ENCODE measurements at places on chromosomes 2 and 18. TPM values are rescaled to one million over a fixed set of nuclear protein-coding genes. Genes with fewer than 3 reads are reported as not detected.

PDE1A gene
- 22.1 TPM for polyA plus RNA-seq

CDKL4 gene
- 0.27 TPM for polyA plus RNA-seq

SNED1 gene
- polyA plus RNA-seq: 2.4 TPM

ARHGEF4 gene
- polyA plus RNA-seq: 11.4 TPM

SLC5A6 gene
- polyA plus RNA-seq: 25.8 TPM

PPP1R1C gene
- 1.4 TPM for polyA plus RNA-seq

SPEG gene
- polyA plus RNA-seq: 63.9 TPM

LGALSL gene
- polyA plus RNA-seq: 27.4 TPM

CAPN14 gene
- 0.08 TPM for polyA plus RNA-seq

SOX11 gene
- polyA plus RNA-seq: 25.2 TPM

TBR1 gene
- polyA plus RNA-seq: 0.03 TPM

FAM237A gene
- not detected for polyA plus RNA-seq

GALNT3 gene
- 1.1 TPM for polyA plus RNA-seq

XIRP2 gene
- 120 TPM for polyA plus RNA-seq

SCYGR4 gene
- polyA plus RNA-seq: not detected

G6PC2 gene
- polyA plus RNA-seq: not detected

PTH2R gene
- polyA plus RNA-seq: not detected

DSG1 gene
- polyA plus RNA-seq: not detected

ELOA2 gene
- polyA plus RNA-seq: not detected

DLX2 gene
- 0.17 TPM for polyA plus RNA-seq

RGPD4 gene
- 0.11 TPM for polyA plus RNA-seq

DLX1 gene
- not detected for polyA plus RNA-seq

Data from muscle of back (tissue), 13 donors.